NCI-H1694 treated with DMSO at 0.1 percent for 48 hours (cell line): ENCODE measurements at places on chromosomes 6 and 20.

GRCh38 chr6:32387589-32388340 is 16.1 kb upstream of the TSBP1 start:
- DNase-seq, result no peak

GRCh38 chr6:39806278-39806677 is 14.1 kb downstream of the DAAM2 start:
- DNase-seq, result no peak

DNA sequence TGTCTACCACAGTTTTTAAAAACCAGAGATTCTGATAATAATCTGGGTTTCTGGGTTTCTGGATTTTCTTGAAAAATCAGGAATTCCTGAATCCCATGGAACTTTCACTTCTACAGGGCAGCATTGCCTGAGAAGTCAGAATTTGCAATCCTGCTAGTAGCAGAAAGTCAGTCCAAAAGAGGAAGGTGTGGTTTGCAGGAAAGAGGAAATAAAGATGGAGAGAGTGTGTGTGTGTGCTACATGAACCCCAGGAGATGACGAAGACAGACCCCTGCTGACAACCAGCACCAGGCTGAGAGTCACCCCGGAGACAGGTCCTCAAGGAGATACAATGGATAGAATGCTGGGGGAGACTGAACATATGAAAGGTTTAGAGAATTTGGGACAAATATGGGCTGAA is 44.9 kb downstream of the PRND start:
- DNase-seq, result peak; percentile 4

DNA sequence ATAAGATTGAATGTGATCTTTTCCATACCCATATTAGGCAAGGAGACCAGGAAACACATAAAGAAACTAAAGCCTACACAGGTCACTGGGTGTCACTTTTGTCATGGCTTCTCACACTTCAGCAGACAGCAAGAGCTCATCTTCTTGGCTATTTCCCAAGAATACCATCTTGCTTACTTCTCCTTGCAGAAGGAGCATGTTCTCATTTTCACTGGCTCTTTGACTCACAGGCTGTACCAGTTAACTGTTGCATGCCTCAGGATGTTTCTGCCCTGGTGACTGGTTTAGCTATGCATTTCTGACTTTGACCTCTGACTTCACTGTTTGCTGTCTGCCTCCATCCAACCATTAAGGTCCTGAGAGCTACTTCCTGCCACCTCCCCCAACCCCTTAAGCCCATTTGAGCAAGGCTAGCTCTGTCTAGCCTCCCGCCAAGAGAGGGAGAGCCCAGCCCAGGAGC is 40.3 kb upstream of the OGFRL1 start:
- DNase-seq, result peak; percentile 15

GRCh38 chr6:141123049-141123448 is 1009.7 kb upstream of the GJE1 start:
- DNase-seq, result no peak

- no peak for DNase-seq
Observed at GRCh38 chr6:13418844-13419243, 68.6 kb downstream of the GFOD1 start.

DNA sequence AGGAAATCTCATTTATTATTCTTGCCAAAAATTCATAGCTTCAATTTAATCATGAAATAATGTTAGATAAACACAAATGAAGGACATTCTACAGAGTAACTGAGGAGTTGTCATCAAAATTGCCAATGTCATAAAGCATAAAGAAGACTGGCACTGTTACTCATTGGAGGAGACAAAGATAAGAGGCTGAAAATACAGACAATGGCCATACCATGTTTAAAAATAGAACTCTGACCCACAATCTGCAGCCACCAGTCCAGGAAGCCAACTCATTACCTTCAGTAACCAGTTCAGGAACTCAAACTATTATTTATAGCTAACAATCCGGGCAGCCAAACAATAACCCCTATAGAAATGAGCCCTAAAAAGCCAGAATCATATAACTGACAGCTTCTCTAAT is 795.6 kb downstream of the TENT5A start:
- no peak for DNase-seq

DNA sequence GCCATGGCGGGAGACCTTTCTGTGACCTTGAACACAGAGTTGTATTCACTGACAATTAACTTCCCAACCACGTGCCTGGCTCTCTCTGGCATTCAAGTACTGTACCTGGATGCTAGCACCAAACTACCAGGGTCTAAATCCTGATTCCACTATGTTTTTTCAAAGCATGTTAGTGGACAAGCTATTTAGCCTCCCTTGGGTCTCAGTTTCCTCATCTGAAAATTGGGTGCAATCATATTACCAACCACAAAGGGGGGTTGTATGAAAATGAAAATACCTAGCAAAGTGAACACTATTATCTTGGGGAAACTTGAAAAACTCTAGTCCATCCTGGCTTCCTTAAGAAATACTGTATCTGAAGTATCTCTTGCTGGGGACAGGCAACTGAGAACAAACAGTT is 308.7 kb upstream of the SGK1 start:
- no peak for DNase-seq

- DNase-seq, result no peak
Observed at GRCh38 chr20:11882651-11883050, 35.0 kb upstream of the BTBD3 start.

DNA sequence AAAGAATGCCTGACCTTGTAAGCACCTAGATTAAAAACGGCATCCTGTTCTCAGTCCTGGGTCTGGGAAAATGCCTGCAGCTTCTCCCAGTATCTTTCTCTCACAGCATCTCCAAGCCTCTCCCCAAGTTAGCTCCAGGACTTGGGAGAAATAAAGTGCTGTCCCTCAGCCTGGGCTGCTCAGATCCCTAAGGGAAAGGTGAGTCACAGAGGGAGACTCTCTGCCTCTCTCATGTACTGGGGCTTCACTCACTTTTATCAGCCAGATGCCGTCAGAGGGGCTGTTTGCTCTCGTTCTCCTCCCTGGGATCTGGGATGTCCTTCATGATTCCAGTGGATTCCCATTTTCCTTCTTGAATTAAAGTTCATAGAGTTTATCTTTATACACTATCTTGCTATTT is 293.6 kb downstream of the COL12A1 start:
- no peak for DNase-seq

DNA sequence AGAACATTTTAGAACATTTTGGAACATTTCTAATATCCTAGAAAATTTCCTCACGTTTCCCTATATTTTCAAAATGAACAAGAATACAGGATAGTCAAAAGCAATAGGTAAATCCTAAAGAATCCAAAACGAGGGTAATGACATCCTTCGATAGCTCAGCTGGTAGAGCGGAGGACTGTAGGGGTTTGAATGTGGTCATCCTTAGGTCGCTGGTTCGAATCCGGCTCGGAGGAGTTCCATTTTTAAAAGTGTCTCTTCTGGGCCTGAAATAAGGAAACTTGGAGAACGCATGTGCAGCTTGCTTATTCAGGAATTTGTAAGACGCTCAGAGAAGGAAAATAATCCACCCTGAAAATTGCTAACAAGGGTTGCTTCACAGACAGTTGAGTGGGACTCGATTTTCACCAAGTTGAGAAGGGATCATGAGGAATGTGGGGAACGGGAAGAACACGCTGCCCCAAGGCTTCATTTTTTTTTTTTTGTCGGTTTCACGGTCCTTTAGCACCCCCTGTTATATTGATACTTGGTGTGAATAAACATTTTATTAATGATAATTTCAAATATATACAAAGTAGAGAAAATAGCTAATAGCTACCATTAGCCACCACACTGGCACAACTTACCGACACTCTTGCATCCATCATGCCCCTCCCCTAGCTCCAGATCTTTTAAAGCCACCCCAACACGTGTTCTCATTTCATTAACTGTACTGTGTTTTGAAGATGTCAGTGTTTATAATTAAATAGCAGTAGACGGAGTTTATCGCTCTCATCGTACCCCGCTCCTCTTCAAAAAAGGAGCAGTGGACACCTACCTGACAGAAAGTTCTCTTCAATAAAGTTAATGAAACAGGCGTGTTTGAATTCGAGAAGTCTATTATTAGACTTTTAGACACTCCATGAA is 1.8 kb upstream of the ABT1 start:
- peak; percentile 29 for DNase-seq

DNA sequence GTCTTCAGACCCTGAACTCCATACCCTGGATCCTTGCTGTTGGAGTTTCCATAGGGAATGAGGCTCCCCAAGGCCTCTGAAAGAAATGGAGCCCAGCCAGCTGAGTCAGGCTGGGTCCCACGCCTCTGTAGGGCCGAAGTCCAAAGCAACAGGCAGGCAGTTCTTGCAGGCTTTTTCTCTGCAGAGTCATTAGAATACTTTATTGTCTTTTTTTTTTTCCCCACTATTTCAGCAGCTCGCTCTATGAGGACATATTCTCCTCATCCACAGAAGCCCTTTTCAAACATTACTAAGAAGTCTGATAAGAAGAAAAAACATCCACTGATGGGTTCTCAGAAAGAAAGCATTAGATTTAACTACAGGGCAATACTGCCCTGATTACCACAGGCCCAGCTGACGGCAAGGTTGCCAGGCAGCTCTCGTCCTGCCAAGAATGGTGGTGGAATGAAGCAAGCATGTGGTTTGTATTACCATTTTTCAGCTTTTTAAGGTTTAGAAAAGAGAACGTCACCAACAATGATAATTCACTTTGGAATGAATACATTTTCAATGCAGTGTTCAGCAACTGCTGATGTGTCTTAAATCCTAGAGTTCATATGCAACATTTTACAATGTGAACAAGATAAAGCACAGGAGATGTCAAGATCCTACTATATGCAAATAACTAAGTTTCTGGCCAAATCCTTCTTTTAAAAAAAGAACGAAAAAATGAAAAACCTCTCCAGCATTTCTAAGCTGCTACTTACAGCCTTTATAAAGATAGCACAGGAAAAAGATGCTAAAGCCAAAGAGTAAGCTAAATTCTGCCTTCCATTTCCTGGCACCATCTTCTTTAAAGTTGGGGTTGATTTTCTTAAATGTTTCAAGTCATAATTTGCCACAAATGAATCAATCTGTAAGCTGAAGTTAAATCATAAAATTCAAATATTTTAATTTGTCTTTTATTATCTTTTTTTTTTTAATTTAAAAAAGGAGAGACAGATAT is 223.6 kb upstream of the CITED2 start:
- DNase-seq, result no peak

- DNase-seq, result no peak
Observed at GRCh38 chr20:61086031-61086430, 166.0 kb upstream of the CDH4 start.

DNA sequence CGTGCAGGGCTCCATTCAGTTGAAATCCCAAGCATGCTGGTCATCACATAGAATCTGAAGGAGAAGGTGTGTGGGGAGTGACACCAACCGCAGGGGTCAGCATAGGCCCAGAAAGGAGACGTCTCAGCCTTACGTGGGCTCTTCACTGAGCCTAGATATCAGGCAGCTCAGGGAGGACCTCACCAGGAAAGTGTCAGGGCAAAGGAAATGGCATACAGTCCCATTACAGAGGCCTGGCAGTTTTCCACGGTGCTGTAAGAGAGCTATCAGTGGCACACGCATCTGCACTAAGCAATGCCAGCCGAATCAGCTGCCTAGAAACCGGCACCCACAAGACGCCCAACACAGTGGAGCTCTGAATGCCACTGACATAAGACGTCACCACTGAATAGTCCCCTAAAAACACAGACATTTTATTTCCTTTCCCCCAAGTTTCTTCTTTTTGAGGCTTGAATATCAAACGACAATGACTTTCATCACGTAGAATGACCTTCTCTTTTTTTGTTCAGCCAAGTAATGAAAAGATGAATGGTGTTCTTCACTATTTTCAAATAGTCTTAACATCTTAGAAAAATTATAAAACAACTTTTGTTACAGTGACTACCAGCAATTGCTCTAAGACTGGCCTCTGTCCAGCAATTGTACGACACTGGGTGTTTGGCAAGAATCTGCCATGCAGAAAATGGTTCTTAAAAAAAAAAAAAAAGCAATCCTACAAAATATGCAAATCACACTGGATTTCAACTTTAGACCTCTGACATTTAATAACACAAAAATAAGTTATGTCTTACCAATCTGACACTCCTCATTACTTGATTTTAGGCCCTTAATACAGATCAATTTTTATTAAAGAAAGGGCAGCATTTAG is 88.9 kb upstream of the FOXQ1 start:
- no peak for DNase-seq

DNA sequence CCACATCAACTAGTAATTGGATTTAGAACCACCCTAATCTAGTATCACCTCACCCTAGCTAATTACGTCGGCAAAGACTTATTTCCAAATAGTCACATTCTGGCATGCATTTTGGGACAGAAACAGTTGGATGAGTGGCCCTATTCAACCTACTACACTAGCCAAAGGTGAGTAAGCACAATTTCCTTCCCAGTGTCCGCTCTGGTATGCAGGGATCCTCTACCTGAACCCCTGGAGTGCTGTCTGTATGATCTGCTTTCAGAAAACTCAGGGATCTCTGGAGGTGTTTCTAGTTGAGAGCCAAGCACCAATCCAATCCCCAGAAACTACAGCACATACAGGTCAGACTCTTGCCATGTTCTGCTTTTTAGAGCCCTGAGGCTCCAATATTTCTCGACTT is 717.4 kb upstream of the MANEA start:
- DNase-seq, result no peak

- no peak for DNase-seq
Observed at GRCh38 chr20:51695574-51696303, 72.5 kb downstream of the ATP9A start.

DNA sequence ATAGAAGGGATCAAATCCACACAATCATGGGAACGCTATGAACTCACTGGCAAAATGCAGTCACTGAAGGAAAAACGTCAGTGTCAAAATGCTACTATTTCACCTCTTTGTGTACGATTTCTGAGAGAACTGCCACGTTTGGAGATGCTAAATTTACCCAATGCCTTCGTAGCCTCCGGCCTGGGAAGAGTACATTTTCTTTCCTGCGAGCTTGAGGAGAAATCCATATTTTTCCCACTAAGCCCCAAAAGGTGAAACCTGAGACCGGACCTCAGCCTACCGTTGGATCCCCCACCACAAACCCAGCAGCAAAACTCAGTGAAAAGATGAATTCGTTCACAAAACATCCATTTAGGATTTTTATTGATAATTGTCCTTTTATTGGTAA is 131.7 kb downstream of the GPX5 start:
- DNase-seq, result no peak

DNA sequence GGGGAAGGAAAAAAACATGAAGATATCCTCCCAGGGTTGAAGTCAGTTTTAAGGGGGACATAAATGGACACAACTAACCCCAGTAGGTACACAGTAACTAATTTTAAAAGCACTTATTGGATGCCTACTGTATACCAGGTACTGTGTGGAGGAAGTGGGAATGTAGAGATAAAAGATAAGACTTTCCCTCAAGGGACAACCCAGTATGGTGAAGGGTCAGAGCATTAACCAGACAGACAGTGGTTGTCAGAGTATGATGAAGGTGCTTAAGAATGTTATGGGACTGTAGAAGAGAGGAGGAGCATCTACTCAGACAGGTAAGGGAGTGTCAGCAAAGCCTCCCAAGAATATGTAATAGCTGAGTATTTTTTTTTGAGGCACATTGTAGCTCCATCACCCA is 906 bp downstream of the ABCF1 start:
- no peak for DNase-seq

DNA sequence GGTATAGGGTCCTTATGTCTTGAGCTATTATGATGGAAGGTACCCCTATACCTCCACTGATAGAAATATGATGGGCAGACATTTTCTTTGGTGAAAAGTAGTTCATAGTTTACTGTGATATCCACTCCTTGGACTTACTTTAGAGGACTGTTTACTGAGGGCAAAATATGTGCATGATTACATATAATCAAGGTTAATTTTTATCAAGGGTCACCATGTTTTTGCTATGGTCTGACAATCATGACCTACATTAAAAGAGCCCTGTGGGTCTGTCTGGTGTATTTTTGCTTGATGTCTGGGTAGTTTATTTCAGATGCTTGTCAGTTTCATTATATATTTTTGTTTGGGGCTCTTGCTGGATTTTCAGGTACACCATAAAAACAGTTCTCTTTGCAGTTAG is 40.1 kb downstream of the CDKAL1 start:
- DNase-seq, result no peak
